CD4-positive, alpha-beta memory T cell (primary cell): ENCODE measurements at places on chromosomes 6 and 20. TPM values are rescaled to one million over a fixed set of nuclear protein-coding genes. Genes with fewer than 3 reads are reported as not detected.

Gene ARMC12
- total RNA-seq: 1.3 TPM

Gene MUCL3
- not detected for total RNA-seq

Gene TDRD6
- total RNA-seq: 0.25 TPM

Gene IP6K3
- total RNA-seq: not detected

Gene TPBG
- 0.79 TPM for total RNA-seq

Gene VARS2
- total RNA-seq: 34.9 TPM

Gene MEI4
- total RNA-seq: not detected

Gene HCRTR2
- not detected for total RNA-seq

Gene SLC44A4
- total RNA-seq: not detected

Gene SIRPB2
- total RNA-seq: not detected

Gene TSHZ2
- 31.8 TPM for total RNA-seq

Gene GJA10
- total RNA-seq: not detected

Gene ME1
- total RNA-seq: 0.58 TPM

Gene RPP21
- 51.6 TPM for total RNA-seq

Gene TRIM10
- total RNA-seq: not detected

GRCh38 chr6:54587277-54587676 lies 259.3 kb upstream of the FAM83B start:
- no peak for DNase-seq

- no peak for DNase-seq
These were observed 73.7 kb downstream of the SLC22A3 start for GRCh38 chr6:160421854-160422253.

DNA sequence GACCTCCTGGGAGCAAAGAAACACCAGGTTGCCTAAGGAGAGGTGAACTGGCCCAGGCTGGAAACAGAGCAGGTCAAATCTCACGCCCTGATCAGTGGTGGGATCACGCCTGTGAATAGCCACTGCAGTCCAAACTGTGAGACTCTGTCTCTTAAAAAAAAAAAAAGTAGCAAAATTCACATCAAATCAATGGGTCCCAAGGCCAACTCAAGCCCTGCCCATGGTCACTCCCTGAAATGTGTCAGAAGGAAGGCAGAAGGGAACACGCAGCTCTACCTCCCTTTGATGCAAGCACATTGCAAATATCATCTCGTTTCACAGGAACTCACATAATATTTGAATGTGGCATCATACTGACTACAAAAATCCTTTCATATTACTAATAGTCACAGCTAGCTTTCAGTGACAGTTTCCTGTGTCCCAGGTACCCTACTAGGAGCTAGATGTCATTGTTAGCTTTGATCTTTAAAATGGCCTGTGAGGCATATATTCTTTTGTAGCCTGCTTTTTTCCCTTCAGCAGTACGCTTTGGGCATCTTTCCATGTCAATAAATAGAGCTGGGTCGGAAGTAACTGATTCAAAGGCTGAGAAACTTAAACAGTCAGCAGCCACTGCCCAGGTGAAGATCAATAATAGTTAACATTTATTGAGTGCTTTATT lies 14.4 kb upstream of the TTPAL start:
- DNase-seq: no peak

- DNase-seq: no peak
These were observed 129.3 kb upstream of the STMND1 start for GRCh38 chr6:16972535-16972934.

DNA sequence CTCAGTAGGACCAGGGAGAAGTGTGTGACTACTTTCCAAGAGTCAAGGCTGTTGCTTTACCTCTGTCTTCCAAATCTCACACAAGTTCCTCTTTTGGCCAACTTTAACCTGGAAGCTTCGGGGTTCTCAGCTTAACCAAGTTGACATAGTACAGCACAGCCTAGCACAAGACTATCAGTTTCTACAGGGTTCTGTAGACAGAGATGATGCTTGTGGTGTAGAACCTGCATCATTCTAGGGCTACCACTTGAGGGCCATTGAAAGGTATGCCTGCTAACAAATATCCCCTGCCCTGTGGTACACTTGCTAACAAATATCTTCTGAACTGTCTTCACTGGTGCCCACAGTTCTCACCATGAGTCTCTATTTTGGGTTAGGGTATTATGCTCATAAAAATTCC lies 62.0 kb upstream of the MAP3K7 start:
- DNase-seq: no peak

GRCh38 chr6:27757307-27757706 lies 154.9 kb downstream of the OR2B2 start:
- peak; percentile 46 for DNase-seq

- DNase-seq: peak; percentile 59
These were observed 1.5 kb upstream of the SLC2A4RG start for GRCh38 chr20:63737945-63738686.

DNA sequence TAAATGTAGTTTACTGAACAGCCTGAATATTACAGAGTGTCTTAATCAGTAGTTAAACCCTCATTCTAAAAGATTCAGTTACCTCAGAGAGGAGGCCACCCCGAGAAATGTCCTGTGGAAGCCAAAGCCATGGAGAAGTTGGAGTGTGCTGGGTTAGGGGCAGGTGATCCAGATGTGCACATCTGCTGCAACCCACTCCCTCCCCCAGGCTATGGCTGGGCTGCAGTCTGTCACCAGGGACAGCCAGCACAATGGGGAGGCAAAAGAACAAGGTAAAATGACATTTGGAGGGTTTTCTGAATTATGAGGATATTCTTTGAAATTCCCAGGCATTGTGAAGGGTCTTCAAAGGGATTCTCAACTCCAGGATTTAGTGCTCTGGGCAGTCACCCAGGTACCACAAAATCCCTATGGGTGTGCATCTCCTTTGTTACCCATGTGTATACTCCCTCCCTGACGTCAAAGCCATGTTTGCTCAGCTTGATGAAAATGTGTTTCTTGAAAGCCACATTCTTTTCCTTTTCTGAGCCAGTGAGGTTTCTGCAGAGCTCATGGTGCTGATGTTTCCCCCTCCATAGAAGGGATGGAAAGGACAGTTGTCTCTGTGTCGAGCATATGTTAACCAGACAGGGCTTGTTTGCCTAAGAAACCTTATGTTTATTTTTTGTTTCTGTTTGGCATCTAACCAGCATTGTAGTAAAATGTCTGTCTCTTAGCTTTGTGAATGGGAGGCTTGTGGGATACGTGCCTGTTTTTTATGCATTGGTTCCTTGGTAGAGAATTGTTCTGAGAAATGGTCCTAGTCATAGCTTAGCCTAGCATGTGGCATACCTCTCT lies 212.3 kb upstream of the TBX18 start:
- DNase-seq: no peak

DNA sequence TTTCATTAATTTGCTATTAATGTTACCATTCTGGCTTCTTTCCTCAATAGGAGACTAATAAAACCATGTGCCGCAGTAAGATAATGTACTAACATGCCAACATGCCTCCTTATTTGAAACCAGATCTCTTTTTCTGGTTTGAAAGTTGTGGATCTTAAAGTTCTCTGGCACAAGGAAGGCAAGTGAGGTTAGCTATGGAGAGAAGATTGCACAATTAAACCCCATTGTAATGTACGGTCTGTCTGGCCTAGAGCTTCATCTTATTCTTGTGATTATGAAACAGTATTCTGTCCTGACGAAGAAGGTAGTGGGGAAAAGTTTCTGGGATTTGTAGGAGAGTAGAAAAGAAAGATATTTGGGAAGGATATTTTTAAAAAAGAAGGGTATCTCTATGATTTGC lies 68.4 kb downstream of the EYA4 start:
- DNase-seq: no peak

DNA sequence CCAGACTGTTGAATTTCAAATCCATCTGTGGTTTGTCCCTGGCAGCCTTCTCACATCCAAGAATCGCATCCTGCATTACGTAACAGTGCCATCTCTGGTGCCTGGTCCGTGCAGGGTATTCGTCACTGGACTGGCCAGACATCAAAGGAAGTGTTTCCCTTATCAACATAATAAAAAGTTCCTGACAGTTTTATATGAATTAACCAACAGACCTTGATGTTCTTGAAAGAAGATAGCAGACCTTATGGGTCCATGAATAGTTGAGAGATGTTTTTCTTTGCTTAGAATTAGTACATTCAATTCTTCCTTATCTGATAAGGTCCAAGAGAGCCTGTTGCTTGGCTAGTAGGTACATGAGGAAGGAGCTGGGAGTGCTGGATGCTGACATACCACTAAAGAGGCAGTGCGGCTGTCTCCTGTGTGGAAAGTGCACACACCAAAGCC lies 77.6 kb downstream of the PHACTR2 start:
- DNase-seq: no peak

- no peak for DNase-seq
These were observed 43.4 kb downstream of the PLAGL1 start for GRCh38 chr6:143964674-143965081.

DNA sequence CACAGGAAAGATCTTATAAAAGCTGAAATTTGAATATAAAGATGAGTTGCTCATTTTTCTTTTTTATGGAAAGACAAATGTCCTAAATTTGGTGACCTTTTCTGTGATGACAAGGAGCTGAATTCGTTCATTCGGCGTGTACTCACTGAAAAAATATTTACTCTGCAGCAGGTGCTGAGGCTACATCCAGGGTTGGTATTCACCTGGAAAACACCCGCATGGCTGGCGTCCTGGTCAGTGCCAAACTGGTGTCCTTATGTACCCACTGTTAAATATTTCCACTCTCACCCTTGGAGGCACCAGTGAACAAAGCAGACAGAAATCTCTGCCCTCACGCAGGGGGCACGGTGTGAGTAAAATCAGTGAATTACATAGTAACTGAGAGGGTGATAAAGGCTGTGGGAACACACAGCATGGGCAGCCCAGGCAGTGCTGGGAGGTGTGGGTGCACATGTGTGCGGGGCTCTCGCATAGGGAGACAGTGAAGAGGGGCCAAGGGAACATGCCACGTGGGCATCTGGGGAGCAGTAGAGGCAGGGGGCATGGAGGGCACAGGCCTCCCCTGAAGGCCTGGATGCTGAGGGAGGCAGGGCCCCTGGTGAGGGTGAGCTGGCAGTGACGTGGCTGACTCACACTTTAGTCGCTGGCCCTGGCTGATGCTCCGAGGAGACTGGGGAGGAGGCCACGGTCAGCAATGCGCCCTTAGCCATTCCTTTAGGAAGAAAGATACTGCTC lies 89.7 kb downstream of the INSM1 start:
- DNase-seq: no peak

- no peak for DNase-seq
These were observed 85.4 kb downstream of the CBFA2T2 start for GRCh38 chr20:33575282-33575681.

DNA sequence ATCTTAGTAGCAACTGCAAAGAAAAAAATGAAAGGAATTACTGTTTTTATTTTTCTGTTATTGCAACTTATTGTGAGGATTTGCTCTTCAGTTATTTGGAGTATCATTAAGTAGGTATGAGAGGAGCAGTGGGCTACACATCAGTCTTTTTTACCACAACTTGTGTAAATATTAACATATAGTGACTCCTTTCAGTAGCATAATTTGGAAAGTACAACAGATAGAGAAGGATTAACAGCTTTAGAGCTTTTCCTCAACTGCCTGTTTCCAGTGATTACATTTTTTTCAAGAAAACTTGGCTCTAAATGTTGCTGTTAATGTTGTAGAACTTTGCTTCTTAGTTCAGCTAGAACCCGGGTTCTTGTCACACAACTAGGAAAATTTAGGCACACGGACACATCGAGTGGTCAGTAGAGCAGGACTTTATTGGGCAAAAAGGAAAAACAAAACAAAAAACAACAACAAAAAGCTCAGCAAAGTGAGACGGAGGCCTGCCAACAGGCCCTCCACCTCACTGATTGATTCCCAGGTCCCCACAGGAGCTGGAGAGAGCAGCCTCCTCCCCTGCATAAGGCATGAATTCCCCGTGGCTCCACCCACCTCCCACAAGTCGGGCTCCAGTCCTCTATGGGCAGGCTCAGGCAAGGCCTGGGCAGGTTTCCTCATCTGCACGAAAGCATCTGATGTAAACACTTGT lies 75.1 kb downstream of the ADGRG6 start:
- no peak for DNase-seq

- no peak for DNase-seq
These were observed 216.5 kb upstream of the RREB1 start for GRCh38 chr6:6891125-6891721.

DNA sequence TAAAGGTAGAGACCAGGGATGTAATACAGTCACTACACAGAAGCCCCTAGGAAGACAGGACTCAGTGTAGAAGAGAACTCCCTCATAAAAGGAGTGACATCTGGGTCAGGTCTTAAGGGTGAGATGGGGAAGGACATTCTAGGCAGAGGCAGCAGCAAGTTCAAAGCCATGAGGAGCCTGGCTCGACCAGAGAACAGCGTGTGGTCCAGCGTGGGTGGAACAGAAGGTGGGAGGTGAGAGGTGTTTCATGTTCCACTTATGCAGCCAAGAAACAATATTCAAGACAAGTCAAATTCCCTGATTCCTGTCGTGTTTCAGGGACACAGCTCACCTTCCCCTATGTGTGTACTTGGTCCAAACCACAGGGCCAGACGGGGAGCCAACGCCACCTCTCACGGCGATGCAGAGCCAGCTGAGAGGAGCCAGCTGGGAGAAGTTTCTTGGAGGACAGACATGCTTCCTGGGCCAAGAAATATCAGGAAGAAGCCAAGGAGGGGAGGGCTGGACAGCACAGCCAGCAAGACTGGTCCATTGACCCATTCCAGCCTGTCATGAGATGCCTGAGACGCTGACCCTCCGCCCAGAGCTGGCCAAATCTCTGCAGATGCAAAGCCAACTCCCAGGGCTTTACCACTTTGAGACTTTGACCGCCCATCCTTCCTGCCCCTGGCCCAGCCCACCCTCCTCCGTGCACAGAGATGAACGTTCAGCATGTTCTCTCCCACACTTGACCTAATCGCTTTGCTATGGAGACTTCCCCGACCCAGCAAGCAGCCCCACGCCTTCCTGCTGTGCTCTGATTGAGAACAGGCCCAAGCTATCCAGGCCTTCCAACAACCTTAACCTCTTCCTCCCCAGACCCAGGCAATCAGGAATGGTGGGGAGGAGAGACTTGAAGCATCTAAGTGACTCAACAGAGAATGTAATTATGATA lies 113.8 kb downstream of the PRND start:
- DNase-seq: no peak

DNA sequence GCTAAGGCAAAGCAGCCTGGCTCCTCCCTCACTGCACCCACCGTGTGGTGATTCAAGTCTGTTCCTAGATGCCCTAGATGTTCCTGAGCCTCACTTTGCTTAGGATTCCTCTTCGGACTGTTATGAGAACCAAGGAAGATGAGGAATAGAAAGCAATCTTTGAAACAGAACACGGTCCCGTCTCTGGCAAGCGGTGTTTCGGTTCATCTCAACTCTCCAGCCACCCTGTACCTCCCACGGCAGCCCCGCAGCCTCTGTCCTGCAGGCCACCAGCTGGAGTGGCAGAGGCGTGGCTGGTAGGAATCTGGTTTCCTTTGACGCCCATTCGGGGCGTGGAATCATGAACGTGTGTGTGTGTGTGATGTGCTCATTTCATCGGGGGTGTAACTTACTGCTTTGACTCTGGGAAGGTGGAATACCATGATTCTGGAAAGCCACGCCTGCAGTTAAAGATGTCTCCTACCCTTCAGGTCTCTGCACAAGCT lies 21.3 kb downstream of the PDE10A start:
- no peak for DNase-seq

- no peak for DNase-seq
These were observed 2.8 kb upstream of the CALHM4 start for GRCh38 chr6:116550796-116551195.
